ENCODE measurements at places on chromosomes 7 and 10.

- no peak for DNase-seq
Observed at GRCh38 chr7:24769014-24769830, 12.0 kb upstream of the GSDME start.

GRCh38 chr7:51446356-51446755 is 129.7 kb upstream of the COBL start:
- no peak for DNase-seq

- no peak for DNase-seq
Observed at GRCh38 chr10:131748831-131749766, 151.7 kb upstream of the PPP2R2D start.

- DNase-seq, result no peak
Observed at GRCh38 chr7:69640925-69641594, 42.8 kb downstream of the AUTS2 start.

GRCh38 chr10:86252556-86252955 is 114.0 kb downstream of the GRID1 start:
- DNase-seq, result no peak
